ENCODE measurements at places on chromosomes 11 and 22.

- DNase-seq = no peak
These were observed 5.4 kb downstream of the MYBPC3 start for GRCh38 chr11:47347137-47347536.

GRCh38 chr22:26485013-26485412 lies 1.3 kb downstream of the SRRD start:
- no peak for DNase-seq

- DNase-seq = no peak
These were observed 61.0 kb upstream of the MYO18B start for GRCh38 chr22:25680956-25681355.

GRCh38 chr22:21642584-21643448 lies 714 bp downstream of the SDF2L1 start:
- no peak for DNase-seq

DNA sequence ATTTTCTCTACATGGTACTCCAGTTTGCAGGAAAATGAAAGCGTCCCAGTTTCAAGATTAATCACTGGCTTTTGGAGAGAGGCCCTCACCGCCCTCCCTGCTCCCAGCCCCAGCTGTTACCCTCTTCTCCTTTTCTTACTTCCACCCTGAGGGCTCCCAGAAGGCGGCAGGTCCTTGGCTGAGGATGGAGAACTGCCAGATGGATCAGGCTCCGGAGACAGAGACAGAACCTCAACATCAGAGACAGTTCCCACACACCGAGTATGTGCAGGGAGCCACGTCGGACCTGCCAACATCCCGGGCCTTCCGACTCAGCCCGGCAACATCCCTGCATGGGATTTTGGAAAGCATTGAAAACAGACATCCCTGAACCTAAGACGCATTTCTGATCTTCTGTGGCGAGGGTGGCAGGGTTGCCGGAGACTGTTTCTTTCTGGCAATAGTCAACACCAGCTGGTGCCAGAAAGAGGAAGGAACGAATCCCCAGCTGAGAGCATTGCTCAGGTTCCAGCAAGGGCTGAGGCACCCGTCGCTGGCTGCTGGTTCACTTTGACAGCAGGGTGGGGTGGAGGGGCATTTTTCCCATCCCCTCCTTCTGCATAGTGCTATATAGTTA lies 467.1 kb downstream of the MIAT start:
- DNase-seq = no peak

GRCh38 chr11:87228820-87229219 lies 191.1 kb downstream of the TMEM135 start:
- DNase-seq = no peak

DNA sequence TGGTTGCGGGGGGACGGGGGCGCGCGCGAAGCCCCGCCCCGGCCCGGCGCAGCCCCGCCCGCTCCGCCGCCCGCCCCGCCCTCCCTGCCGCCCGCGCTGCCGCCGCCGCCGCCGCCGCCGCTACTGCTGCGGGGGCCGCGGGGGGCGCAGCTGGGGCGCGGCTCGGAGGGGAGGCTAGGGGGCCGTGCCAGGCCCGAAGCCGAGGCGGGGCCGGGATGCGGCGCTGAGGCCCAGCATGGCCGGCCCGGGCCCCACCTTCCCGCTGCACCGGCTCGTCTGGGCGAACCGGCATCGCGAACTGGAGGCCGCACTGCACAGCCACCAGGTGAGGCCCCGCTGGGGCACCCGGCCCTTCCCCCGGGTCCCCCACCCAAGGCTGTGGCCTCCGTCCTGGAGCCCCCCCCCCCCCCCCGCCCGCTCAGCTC lies at the start of gene ANKRD13D:
Gene ANKRD13D (plus strand): TSS at position 78 of the 425 bp plus-strand sequence. CDS start 158 bp downstream, at position 236.
- no peak for DNase-seq

DNA sequence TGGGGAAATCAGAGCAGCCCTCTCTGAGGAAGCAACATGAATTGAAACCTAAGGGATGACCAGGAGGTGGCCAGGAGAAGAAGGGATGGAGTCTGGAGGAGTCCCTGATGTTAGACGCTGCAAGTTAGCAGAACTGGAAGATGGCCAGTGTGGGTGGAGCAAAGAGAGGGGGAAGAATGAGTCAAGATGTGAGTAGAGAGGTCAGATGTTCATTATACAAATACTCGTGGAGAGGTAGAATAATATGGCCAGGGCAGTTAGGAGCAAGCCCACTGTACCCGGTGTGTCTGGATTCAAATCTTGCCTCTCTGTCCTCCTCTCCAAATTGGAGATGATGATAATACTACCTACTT lies 242.0 kb downstream of the TENM4 start:
- no peak for DNase-seq

DNA sequence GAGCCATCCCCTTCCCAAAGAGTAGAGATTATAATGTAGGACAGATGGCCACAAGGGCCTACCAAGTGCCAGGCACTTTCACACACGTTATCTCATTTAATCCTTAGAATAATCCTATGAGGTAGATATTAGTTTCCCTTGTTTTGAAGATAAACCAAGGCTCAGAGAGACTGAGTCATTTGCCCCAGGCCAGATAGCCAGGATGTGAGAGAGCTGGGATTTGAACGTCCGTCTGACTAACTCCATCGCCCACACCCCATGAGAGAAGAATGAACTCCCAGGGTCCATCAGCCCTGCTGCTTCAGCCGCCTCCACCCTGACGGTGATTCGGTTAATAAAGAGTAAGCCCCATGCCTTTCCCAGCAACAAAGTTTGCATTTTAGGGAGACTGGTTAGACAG lies 10.7 kb downstream of the PRG3 start:
- DNase-seq = no peak

GRCh38 chr11:123045101-123045500 lies 16.8 kb downstream of the HSPA8 start:
- DNase-seq = no peak

GRCh38 chr11:62889484-62890437 lies 9.1 kb downstream of the SLC3A2 start:
- DNase-seq = no peak

DNA sequence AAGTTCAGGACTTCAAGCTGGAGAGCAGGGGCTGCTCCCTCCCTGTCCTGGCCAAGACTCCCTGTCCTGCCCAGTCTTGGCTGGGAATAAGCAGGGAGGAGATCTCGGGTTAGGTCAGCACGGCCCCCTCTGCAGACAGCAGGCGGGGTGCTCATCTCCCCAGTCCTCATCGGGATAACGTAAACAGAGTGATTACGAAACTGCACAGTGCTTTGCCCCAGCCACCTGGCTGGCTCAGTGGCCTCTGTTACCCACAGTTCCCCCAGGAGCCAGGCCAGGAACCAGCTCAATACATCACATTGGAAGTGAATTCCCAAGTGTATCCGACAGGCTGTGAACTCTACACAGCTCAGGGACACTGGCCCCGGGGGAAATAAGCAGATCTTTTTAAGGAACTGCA lies 42.7 kb upstream of the KCNJ11 start:
- no peak for DNase-seq

Data from chondrocyte (in vitro differentiated cells).